ENCODE measurements at places on chromosomes 1 and 21.

GRCh38 chr21:42032968-42033367, 22.8 kb upstream of the ZBTB21 start:
- peak; percentile 34 for DNase-seq

DNA sequence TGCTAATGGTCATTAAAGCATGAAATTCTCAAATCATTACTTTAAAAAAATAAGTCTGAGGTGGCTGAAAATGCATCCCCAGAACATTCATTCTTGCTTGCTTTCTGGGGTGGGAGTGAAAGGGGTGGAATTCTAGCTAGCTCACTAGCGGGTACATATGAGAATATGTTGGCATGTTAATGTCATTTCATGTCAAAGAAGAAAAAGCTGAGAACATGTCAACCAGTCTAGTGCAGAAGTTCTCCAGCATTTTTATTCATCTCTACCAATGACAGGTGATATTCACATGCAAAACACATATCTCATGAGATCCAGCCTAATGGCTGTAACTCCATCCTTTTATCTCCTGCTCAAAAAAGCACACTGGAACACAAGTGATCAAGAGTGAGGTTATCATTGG, 49.1 kb downstream of the ZNHIT6 start:
- no peak for DNase-seq

DNA sequence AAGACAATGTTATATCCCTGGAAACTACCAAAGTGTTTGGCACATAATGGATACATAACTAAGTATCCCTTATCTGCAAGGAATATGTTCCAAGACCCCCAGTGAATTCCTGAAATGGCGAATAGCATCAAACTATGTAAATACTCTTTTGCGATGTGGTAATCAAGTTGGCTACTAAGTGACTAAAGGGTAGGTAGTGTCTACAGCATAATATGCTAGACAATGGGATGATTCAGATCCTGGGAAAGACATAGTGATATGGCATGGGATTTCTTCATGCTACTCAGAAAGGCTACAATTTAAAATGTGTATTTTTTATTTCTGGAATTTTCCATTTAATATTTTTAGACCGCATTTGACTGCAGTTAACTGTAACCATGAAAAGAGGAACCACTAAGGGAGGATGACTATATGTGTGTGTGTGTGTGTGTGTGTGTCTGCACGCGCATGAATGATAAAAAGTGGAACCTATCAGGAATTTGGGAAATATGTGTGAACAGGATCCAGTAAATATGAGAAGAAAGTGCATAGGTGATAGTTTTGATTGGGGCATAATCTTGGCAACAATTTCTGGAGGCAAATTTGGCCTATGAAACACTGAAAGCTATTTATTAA, 1899.9 kb downstream of the NCAM2 start:
- no peak for DNase-seq

GRCh38 chr1:101004670-101005069, 20.9 kb downstream of the DPH5 start:
- DNase-seq = no peak

GRCh38 chr1:51156752-51157151, 54.7 kb downstream of the C1orf185 start:
- no peak for DNase-seq

- DNase-seq = no peak
Measured at GRCh38 chr1:156358641-156359040, 10.4 kb upstream of the RHBG start.

Data from OCI-LY7 (cell line).